Activated T-helper 2 cell treated with anti-CD3 and anti-CD28 coated beads, Interferon-gamma antibody, Interleukin-2, Interleukin-4, amounts not matched to agents 10 μg/mL and 5 μg/mL and 100 μg/mL, durations not matched to agents 14 hours and 24 hours and 36 hours (primary cell): ENCODE measurements at places on chromosomes 5 and 9. TPM values are rescaled to one million over a fixed set of nuclear protein-coding genes. Genes with fewer than 3 reads are reported as not detected.

Gene SPINK6
- total RNA-seq = not detected in 2 replicates

Gene PSD2
- not detected in 2 replicates for total RNA-seq

Gene ZMAT2
- 53.4 and 53.9 TPM in 2 replicates for total RNA-seq

Gene LMX1B
- total RNA-seq = not detected in 2 replicates

Gene SH3TC2
- total RNA-seq = not detected in 2 replicates

Gene PPP3R2
- total RNA-seq = not detected in 2 replicates

Gene ANXA1
- 28.6 and 32.2 TPM in 2 replicates for total RNA-seq

Gene MSX2
- not detected in 2 replicates for total RNA-seq

Gene TAF11L10
- total RNA-seq = not detected in 2 replicates

Gene CAPSL
- 0.50 and 1.2 TPM in 2 replicates for total RNA-seq

GRCh38 chr9:73026375-73026774, 73.5 kb upstream of the ALDH1A1 start:
- DNase-seq = no peak
- no peak overlapping the region for H3K4me3 ChIP-seq
- H3K27ac ChIP-seq = no peak overlapping the region
- no peaks in the 10 kb centered on the region for H3K36me3 ChIP-seq
- peaks cover 9% of the 10 kb centered on the region for H3K27me3 ChIP-seq

DNA sequence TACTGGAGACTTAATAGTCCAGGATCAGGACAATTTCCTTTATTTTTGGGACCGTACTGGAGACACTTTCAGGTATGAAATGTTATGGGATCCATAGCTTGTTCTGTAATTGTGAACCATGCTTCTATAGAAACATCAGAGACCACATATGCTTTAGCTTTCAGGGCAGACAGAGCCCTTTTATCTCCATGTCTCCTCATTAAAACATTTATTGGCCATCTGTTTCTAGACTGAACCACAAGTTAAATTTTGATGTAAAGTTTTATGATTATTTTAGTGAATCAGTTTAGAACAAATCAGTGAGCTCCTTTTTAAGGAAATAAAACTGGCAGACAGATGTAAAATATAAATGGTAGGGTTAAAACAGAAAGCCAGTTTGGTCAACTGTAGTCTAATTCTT, 62.0 kb downstream of the SLC27A6 start:
- no peaks in the 10 kb centered on the region for H3K36me3 ChIP-seq
- no peak overlapping the region for H3K27ac ChIP-seq
- H3K4me1 ChIP-seq = no peaks in the 10 kb centered on the region
- H3K27me3 ChIP-seq = no peaks in the 10 kb centered on the region

- no peaks in the 10 kb centered on the region for H3K36me3 ChIP-seq
- DNase-seq = no peak
- no peak overlapping the region for H3K4me3 ChIP-seq
- peaks cover 13% of the 10 kb centered on the region for H3K27me3 ChIP-seq
- H3K27ac ChIP-seq = no peak overlapping the region
Observed at GRCh38 chr5:54480296-54480695, 24.8 kb downstream of the HSPB3 start.

- no peak for DNase-seq
- H3K27ac ChIP-seq = no peak overlapping the region
- no peaks in the 10 kb centered on the region for H3K4me1 ChIP-seq
- no peaks in the 10 kb centered on the region for H3K27me3 ChIP-seq
- H3K4me3 ChIP-seq = no peak overlapping the region
Observed at GRCh38 chr5:116772806-116773205, 198.2 kb upstream of the SEMA6A start.

- H3K36me3 ChIP-seq = no peaks in the 10 kb centered on the region
- no peak for DNase-seq
- no peak overlapping the region for H3K27ac ChIP-seq
Observed at GRCh38 chr5:149400304-149400703, 21.2 kb upstream of the IL17B start.

GRCh38 chr9:29740518-29740917, 2167.2 kb upstream of the C9orf72 start:
- no peaks in the 10 kb centered on the region for H3K36me3 ChIP-seq
- DNase-seq = no peak
- H3K4me3 ChIP-seq = no peak overlapping the region
- H3K27me3 ChIP-seq = no peaks in the 10 kb centered on the region
- no peak overlapping the region for H3K27ac ChIP-seq

- peaks cover 27% of the 10 kb centered on the region for H3K27me3 ChIP-seq
- no peaks in the 10 kb centered on the region for H3K36me3 ChIP-seq
Observed at GRCh38 chr9:112020680-112021596, 124.3 kb downstream of the UGCG start.

DNA sequence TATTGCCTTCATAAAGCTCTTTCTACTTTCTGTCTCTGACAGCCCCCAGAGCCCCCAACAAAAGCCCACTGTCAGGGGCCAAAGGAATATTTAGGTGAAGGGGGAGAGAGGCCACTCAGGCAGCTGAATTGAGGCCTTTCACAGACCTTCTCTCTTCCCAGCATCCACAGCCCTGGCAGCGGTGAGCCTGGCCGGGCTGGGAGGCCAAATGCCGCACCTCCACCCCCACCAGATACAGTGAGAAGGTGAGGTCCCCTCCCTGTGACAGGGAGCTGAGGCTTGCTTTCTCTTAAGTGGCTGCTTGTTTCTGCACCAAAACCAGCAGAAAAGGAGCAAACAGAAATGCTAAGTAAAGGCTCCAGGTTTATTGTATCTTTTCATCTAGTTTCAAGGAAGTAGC, 168.1 kb downstream of the ROR2 start:
- no peaks in the 10 kb centered on the region for H3K4me1 ChIP-seq
- H3K27me3 ChIP-seq = peaks cover 19% of the 10 kb centered on the region
- H3K4me3 ChIP-seq = no peak overlapping the region

DNA sequence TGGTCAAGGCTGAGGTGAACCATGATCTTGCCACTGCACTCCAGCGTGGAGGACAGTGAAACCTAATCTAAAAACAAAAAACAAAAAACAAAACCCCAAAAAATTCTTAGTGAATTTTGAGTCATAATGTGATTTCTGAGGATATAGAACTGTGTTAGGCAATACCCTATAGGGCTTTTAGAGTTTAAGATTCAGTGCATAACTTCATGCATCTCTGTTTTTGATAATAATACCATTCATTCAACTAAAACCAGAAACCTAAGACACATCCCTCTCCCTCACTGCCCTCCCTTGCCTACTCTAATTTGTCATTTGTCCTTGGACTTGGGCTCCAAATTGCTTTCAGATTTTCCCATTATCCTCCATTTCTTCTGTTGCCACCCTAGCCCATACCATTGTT, 405.7 kb upstream of the EDIL3 start:
- H3K27me3 ChIP-seq = no peaks in the 10 kb centered on the region
- no peaks in the 10 kb centered on the region for H3K4me1 ChIP-seq
- H3K36me3 ChIP-seq = no peaks in the 10 kb centered on the region
- H3K27ac ChIP-seq = no peak overlapping the region
- no peak for DNase-seq

- H3K4me3 ChIP-seq = no peak overlapping the region
- DNase-seq = no peak
- H3K36me3 ChIP-seq = no peaks in the 10 kb centered on the region
- H3K27ac ChIP-seq = no peak overlapping the region
Observed at GRCh38 chr5:106833517-106833916, 837.2 kb downstream of the EFNA5 start.

- no peak for DNase-seq
- H3K27ac ChIP-seq = no peak overlapping the region
- H3K4me3 ChIP-seq = no peak overlapping the region
Observed at GRCh38 chr5:102800427-102800826, 45.3 kb downstream of the PAM start.

GRCh38 chr9:636931-637591, 204.4 kb upstream of the DMRT1 start:
- H3K27me3 ChIP-seq = no peaks in the 10 kb centered on the region
- no peaks in the 10 kb centered on the region for H3K36me3 ChIP-seq
- H3K4me1 ChIP-seq = peaks cover 15% of the 10 kb centered on the region
- no peak for DNase-seq
- no peak overlapping the region for H3K27ac ChIP-seq

DNA sequence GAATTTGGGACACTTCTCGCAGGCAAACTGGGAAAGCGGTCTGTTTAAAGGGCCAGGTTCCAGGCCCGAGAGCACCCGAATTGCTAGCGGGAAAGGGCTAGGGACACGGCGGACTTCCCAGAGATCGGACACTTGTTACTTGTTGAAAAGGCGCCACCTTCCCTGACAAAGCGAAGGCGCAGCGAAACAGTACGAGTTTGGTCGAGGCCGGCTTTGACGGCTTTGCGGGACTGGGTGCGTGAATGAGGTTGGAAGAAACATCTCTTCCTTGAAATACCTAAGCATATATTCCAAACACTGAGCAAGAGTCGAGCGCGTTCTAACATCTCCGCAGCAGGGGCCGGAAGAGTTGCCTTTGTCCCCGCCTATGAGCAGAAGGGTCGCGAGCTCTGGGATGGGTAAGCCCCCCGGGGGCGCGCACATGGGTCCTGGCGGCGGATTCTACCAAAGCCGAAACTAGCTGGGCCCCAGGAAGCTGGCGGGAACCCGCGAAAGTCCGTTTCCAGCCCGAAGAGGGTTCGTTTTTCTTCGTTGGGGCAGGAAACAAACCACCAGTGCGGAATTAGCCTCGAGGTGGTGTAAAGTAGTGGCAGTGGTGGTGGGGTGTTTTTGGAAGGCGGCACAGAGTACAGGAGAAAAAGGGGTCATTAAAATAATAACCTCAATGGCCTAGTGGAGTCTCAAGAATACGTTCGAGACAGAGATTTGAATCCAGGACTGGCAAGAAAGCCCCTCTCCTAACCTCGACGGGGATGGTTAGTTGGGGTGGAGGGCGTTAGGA, 1.5 kb downstream of the GDNF start:
- H3K36me3 ChIP-seq = no peaks in the 10 kb centered on the region
- H3K4me3 ChIP-seq = peak overlapping the region; percentile 50
- H3K27ac ChIP-seq = no peak overlapping the region

DNA sequence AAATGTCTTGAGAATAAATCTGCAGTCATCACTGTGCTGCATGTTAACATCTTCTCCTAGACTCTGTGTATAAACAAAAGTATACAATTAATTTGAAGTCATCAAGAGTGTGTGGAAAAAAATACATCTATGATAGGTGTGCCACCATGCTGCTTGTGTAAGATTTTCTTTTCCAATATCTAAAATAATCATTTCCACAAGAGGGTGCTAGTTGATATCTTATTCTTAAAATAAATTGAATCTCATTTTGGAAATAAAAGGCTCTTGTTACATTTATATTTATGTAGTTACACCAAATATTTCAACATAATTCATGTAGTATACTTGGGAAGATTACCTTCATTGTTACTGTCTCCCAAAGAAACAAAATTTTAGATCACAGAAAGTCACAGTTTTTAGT, 14.1 kb upstream of the MOCS2 start:
- no peaks in the 10 kb centered on the region for H3K4me1 ChIP-seq
- H3K36me3 ChIP-seq = no peaks in the 10 kb centered on the region
- DNase-seq = no peak

GRCh38 chr5:76544268-76544926, 78.8 kb downstream of the F2RL2 start:
- H3K4me1 ChIP-seq = peaks cover 83% of the 10 kb centered on the region
- H3K27ac ChIP-seq = peak overlapping the region; percentile 90
- DNase-seq = peak; percentile 33
- peak overlapping the region; percentile 75 for H3K4me3 ChIP-seq

GRCh38 chr5:75536147-75536546, 24.5 kb downstream of the POLK start:
- peaks cover 51% of the 10 kb centered on the region for H3K36me3 ChIP-seq
- H3K4me1 ChIP-seq = peaks cover 13% of the 10 kb centered on the region
- H3K27me3 ChIP-seq = no peaks in the 10 kb centered on the region
- H3K27ac ChIP-seq = no peak overlapping the region

GRCh38 chr9:78676623-78677022, 379.7 kb downstream of the PSAT1 start:
- no peak overlapping the region for H3K27ac ChIP-seq
- no peaks in the 10 kb centered on the region for H3K4me1 ChIP-seq
- H3K27me3 ChIP-seq = no peaks in the 10 kb centered on the region
- DNase-seq = no peak
- H3K4me3 ChIP-seq = no peak overlapping the region
- no peaks in the 10 kb centered on the region for H3K36me3 ChIP-seq

- no peak overlapping the region for H3K4me3 ChIP-seq
- H3K36me3 ChIP-seq = no peaks in the 10 kb centered on the region
- peaks cover 4% of the 10 kb centered on the region for H3K4me1 ChIP-seq
- DNase-seq = no peak
Observed at GRCh38 chr9:21711504-21711903, 90.9 kb upstream of the MTAP start.

- H3K27me3 ChIP-seq = peaks cover 4% of the 10 kb centered on the region
- no peak for DNase-seq
- no peaks in the 10 kb centered on the region for H3K36me3 ChIP-seq
- no peak overlapping the region for H3K4me3 ChIP-seq
- no peak overlapping the region for H3K27ac ChIP-seq
Observed at GRCh38 chr5:172410662-172411483, 43.5 kb downstream of the SH3PXD2B start.
